ENCODE measurements at places on chromosomes 12 and 14.

DNA sequence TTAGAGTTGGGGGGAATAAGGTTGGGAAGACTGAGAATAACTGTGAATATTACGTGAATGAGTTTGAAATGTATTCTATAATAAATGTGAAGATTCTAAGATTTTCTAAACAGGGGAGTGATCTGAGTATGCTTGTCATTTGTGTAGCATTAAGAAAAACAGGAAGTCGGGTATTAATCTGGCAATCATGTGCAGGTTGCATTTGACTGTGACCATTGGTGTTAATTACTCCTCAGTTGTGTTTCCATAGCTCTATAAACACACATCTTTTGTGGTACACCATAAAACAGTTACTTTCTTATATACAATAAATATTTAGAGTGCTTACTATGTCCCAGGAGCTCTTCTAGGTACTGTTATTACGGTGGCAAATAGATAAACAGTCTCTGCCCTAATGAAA, 434.4 kb upstream of the PDE3A start:
- DNase-seq, result no peak

DNA sequence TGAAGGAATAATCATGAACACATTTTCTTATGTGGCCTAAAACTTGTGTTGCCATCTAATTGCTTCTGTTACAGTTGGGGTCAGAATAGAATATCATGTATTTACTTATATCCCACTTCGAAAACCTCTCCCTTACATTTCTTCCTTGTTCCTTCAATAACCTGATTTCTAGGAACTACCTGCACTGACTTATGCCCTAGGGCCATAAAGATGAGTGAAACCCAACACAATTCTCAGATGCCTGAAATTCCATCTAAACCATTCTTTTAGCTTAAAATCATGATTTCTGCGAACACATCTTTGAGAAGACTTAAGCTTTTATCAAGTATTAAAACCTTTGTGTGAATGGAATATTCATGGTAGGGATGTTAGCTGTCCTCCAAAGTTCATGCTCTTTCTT, 142.7 kb downstream of the SNAPC1 start:
- DNase-seq, result no peak

- DNase-seq, result no peak
Measured at GRCh38 chr14:87059060-87059839, 933.7 kb downstream of the GALC start.

- DNase-seq, result no peak
Measured at GRCh38 chr14:65731933-65732506, 319.5 kb downstream of the FUT8 start.

- DNase-seq, result no peak
Measured at GRCh38 chr12:62371661-62372060, 95.0 kb upstream of the MON2 start.

GRCh38 chr14:41607304-41607775, 664 bp downstream of the LRFN5 start:
- DNase-seq, result no peak

DNA sequence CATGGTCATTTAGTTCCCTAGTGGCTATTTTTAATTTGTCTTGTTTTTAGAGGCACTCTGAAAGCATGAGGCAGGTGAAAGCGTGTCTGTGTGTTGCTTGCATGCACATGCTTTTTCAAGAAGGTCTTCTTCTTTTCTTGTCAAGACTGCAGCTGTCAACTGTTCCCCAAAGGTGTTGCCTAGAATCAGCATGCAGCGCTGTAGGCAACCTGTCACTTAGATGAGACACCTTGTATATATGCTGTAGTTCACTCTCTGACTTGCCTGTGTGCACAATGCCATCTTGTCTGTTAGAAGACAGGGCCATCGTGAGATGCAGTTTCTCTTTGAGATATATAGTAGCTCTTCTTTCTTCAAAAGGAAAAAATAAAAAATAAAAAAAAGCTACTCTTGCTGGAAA, 885.7 kb downstream of the DIO2 start:
- DNase-seq, result no peak

GRCh38 chr14:91396013-91396660, 21.5 kb downstream of the CCDC88C start:
- no peak for DNase-seq

GRCh38 chr12:127606476-127607015, 660.4 kb upstream of the TMEM132C start:
- no peak for DNase-seq

DNA sequence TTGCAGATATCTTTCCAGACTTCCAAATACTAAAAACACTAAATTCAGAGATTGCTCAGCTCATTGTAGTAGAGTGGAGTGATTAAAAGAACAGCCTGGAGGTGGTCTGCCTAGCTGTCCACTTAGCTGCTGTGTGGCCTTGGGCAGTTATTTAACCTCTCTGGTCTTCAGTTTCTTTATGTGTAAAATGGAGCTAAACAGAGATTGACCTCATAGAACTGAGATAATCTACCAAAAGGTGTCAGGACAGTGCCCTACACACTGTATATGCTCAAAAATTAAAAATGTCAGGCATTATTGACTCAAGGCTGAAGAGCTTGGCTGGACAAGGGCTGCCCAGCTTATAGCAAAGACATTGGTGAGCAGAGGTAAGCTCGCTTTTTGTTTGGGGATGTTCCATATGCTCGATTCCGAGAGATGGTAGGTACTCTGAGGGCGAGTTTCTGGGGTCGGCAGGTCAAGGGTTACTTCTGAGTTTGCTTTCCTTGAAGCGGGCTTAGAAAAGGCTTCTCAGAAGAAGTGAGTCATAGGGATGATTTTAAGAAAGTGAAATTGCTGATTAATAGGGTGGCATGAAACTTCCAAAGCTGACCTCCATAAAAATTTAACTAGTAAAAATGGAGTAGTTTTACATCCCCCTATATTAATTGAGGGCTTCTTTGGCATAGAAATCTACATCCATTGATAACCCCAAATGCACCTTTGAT, 107.5 kb downstream of the GPATCH2L start:
- no peak for DNase-seq

All from activated CD4-positive, alpha-beta memory T cell treated with anti-CD3 and anti-CD28 coated beads for 36 hours (primary cell).